Left ventricle myocardium superior (tissue), 1 donor: ENCODE measurements at places on chromosomes 2 and 18.

- DNase-seq: no peak
Observed at GRCh38 chr2:27667446-27667845, 3.8 kb downstream of the SLC4A1AP start.

- DNase-seq: peak; percentile 83
Observed at GRCh38 chr2:127121776-127122176, 14.8 kb upstream of the BIN1 start.

GRCh38 chr2:56177420-56178220 lies 6.2 kb upstream of the CCDC85A start:
- DNase-seq: no peak

- no peak for DNase-seq
Observed at GRCh38 chr18:48993586-48993985, 42.8 kb upstream of the SMAD7 start.

GRCh38 chr18:57834616-57835015 lies 31.5 kb upstream of the ATP8B1 start:
- no peak for DNase-seq

GRCh38 chr2:69241093-69241492 lies 145.9 kb downstream of the GFPT1 start:
- DNase-seq: no peak

DNA sequence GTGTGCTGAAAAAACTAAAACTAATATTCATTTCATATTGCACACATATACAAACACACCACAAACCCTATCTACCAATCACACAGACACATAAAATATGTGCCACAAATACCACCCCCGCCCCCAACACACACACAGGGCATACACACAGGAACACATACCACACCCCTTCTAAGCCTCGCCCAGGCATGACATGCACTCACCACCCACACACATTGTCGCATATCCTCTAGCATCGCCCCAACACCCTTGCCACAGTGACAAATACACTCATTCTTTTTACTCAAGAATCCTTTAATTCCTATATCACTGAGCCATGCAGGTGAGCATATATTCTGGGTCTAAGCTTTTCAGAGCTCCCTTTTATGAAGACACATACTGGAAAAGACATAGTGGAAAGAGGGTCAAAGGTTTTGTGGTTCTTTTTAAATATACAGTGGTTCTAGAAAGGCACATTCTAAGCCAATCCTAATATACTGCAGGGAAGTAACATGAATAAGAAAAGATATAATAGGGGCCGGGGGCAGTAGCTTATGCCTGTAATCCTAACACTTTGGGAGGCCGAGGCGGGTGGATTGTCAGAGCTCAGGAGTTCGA lies 24.5 kb upstream of the LCLAT1 start:
- DNase-seq: peak; percentile 36

GRCh38 chr2:58896638-58897037 lies 655.5 kb upstream of the FANCL start:
- no peak for DNase-seq

GRCh38 chr2:156687126-156687525 lies 250.9 kb downstream of the GPD2 start:
- no peak for DNase-seq

GRCh38 chr2:230685178-230685577 lies 27.5 kb upstream of the CAB39 start:
- DNase-seq: no peak

GRCh38 chr18:59051470-59052165 lies 88.1 kb upstream of the SEC11C start:
- DNase-seq: no peak

DNA sequence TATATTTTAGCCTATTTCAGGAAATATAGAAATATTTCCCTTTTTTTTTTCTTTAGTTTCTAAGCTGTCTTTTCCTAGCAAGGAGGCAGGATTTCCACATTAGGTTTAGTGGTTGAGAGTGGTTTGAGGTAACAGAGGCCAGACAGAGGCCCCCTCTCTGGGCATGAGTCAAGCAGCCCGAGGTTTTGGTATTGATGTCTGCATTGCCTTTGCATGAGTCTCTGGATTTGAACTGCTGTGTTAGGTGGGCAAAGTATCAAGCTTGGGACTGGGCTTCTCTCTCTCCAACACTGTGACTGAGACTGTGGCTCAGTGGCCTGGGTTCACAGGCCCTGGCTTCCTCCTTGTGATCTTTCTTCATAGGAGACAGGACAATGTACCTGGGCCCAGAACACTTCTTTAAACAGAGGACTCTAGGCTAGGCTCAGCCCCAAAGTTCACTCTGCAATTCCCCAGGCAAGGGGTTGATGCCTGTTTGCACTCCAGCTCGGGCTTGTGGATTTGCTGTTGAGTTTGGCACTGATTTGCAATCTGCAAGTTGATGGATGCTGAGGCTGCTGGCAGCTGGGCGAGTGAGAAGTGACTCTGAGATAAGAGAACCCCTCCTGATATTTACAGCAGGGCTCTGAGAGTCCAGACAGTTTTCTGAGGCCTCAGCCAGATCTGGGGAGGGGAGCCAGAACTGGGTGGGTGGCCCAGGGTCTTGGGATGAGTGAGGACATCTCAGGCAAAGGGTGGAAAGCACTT lies 271.2 kb downstream of the EN1 start:
- no peak for DNase-seq

GRCh38 chr2:194176134-194176533 lies 1480.9 kb upstream of the SLC39A10 start:
- DNase-seq: no peak

DNA sequence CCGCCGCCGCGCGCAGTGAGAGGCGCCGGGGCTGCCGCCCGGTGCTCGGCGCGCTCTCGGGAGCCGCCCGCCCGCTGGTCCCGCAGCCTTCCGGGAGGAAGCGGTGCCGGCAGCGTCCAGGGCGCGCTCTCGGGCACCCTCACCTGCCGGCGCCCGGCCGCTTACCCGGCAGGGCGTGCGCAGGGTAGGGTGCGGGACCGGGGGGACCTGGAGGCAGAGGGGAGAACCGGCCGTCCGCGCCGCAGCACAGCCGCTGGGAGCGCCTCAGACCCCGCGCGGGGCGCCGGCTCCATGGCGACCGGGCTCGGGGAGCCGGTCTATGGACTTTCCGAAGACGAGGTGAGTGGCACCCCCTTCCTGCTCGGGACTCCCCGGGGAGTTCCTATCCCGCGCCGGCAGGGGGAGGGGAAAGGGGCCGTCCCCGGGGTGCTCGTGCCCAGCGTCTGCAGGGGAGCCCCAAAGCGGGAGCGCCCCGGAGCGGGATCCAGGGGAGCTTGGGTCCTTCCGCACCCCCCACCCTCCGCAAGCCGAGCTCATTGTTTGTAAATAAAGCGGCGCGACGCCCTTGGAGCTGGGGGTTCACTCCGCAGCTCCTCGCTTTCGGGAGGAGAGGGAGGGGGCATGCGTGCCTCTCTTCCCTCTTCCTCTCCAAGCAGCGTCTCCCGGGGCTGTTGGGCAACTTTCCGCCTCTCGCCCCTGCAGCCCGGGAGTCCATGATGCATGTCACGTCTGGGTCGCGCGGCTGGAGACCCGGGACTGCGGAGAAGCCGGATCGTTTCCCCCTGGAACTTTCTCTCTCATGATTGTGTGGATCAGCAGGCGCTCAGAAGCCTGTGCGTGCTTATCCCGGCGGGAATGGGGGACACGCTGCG lies 580 bp downstream of the NEDD4L start:
- peak; percentile 50 for DNase-seq

DNA sequence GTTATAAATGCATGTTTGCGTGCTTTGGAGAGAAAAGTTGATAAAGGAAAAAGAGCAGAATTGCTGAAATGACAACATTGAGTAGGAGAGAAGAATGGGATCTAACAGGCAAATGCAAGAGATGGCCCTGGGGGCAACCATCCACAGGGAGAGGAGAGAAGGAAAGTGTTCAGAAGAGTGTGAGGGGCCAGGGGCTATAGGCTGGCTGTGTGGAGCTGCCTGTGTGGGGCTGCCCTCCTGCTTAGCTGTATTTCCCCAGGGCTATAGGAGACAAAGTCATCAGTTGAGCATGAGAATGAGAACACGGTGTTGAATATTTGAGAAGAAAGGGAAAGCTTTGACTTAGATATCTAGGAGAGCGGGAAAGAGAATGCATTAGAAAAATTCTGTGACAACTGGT lies 572.0 kb downstream of the SOX11 start:
- no peak for DNase-seq

- no peak for DNase-seq
Observed at GRCh38 chr2:178718283-178718682, 88.9 kb downstream of the TTN start.

GRCh38 chr18:9673296-9674251 lies 34.5 kb upstream of the RAB31 start:
- no peak for DNase-seq

GRCh38 chr18:9545029-9545428 lies 69.3 kb downstream of the PPP4R1 start:
- DNase-seq: no peak

DNA sequence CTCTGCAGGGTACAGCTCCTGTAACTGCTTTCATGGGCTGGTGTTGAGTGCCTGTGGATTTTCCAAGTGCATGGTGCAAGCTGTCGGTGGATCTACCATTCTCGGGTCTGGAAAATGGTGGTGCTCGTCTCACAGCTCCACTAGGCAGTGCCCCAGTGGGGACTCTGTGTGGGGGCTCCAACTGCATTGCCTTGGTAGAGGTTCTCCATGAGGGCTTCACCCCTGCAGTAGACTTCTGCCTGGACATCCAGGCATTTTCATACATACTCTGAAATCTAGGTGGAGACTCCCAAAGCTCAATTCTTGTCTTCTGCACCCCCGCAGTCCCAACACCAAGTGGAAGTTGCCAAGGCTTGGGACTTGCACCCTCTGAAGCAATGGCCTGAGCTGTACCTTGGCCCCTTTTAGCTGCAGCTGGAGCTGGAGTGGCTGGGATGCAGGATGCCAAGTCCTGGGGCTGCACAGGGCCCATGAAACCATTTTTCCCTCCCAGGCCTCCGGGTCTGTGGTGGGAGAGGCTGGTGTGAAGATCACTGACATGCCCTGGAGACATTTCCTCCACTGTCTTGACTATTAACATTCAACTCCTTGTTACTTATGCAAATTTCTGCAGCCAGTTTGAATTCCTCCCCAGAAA lies 41.6 kb downstream of the EDAR start:
- DNase-seq: no peak

- DNase-seq: no peak
Observed at GRCh38 chr2:240649331-240649730, 24.1 kb downstream of the GPR35 start.

DNA sequence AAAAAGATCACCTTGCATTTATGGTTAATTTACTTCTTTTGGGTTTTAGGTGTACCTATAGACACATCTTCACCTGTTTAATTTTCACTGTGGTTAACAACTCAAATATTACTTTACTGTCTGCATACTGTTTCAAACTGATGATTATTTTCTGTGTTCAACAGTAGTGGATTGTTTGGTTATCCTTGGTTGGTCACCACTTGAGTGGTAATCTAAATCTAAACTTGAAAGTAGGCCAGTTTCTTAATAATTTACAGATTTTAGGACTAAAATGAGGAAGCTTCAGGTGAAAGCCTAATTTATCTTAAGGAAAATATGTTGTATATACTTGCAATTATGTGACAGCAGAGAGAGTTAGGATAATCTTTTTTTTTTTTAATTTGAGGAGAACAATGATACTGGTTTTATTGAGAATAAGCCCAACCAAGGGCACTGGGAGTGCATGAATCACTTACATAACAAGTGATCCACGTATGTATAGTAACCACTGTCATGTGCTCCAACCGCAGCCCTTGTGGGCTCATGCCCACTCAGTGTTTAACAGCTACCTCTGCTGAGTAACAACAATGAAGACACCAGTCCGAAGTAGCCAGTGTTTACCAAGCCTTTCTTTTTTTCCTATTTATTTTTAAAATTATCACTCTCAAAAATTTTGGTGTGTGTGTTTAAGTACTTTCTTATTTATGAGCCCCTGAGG lies 31.0 kb upstream of the WDSUB1 start:
- DNase-seq: no peak

DNA sequence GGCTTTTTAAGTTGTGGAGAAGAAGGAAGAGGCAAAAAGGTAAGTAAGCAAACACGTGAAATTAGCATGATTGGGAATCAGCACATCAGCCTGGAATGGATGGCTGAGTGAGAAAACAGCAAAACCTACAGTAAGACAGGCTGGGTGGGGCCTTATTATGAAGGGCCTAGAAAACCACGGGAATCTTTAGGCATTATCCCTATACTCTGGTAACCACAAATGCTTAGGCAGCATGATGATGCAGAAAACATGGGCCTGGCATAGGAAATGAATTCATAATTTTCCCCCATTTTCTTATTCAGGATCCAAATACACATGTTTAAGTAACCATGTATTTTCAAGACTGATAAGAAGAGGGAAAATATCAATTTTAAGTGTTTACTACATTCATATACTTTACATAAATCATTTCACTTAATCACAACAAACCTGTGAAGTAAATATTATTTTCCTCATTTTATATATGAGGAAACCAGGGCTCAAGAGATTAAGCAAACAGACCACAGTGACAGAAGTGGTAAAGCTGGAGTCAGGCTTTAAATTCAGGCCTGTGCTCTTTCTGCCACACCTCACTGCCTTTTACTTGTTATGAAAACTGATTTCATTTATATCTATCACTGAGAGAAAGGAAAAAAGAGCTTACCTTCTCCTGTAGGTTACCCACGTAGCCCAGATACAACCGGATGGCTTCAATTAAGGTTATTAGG lies 4.0 kb downstream of the TMEM17 start:
- no peak for DNase-seq

DNA sequence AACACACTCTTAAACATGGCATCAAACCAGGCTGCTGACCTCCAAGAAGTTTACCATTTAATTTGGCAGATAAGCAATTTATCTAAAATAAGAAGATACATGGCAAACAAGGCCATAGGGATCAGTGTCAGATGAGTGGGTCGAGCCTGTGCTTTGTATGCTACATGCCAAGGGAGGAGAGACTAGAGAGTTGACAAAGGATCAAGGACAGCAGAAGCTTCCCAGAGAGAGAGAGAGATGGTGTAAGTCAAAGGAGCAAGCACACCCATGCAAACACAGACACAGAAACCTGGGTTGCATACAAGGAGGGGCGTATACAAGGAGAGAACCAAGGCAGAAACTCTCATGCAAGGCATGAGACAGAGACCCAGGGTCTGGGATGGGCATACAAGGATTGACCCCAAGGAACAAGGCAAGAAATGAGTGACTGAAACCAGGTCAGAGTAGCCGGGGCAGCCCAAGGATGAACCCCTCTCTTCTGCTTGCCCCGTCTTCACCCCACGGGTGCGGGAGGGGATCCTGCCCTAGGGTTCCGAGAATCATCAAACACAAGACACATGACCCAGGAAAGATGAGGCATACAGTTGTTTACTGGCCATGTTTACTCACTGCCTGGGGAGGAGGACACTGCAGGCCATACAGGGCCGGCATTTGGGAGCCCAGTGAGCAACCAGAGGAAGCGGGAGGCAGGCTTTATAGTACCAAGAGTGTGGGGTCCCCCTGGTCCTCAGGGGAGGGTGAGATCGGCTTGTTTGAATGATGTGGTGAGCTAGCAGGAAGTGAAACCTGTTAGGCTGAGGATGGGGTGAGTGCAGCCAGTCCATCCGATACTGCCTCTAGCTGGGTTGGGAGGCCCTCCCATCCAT lies 529.2 kb upstream of the ID2 start:
- DNase-seq: no peak
